Activated CD8-positive, alpha-beta memory T cell treated with anti-CD3 and anti-CD28 coated beads for 24 hours (primary cell): ENCODE measurements at places on chromosomes 2 and 18.

- DNase-seq, result no peak
Observed at GRCh38 chr2:53631313-53632125, 136.1 kb upstream of the CHAC2 start.

DNA sequence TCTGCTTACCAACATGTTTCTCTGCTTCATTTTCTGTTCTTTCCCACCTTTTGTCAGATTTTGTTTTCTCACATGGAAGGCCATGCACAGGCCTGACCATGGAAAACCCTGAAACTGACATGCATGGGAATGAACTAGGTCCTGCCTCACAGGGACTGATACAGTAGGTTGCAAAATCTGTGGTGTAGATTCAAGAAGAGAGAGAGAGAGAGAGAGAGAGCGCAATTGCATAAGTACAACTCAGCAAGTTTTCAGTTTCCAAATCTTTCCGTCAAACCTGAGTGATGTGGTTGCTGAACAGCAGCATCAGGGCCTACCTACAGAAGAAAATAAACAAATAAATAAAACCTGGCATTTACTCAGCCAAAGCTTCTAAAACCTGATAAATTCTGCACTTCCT lies 87.5 kb upstream of the RNF152 start:
- no peak for DNase-seq

DNA sequence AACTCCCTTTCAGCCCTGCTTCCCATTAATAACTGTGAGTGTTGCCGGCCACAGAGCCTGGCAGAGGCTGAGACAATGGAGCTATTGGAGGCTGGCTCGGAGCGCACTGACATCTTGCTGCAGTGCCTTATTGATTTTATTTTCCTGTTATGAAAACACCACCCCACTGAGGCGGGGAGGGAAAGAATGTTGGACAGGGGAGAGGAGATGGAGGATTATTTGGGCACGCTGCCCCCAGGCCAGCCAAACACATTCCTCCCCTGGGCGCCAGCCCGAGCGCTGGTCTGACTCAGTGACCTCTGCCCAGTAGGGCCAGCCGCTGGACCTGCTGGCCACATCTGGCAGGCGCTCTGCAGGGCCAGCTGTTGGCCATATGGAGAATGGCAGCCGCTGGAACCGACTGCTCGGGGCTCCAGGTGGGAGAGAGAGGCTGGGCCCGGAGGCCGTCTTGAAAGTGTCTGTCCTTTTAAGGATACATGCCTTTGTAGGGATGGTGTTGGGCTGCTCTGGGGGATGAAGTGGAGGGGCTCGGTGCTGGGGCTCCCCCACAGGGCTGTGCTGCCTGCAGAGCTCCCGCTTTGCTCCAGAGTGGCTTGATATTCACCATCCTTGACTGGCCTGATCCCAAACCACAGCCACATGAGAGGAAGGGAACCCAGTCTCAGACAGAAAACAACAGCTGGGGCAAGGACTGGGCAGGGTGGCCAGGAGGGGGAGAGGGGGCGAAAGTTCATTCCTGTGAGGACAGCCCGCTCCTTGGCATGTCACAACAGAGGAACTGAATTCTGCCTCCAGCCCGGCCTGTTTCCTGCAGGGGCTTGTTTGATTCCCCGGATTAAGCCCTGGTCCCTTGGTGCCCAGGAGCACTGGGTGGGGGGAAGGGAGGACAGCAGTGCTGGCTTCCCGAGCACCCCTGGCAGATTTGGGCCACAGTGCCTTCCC lies 179.0 kb downstream of the KLHL29 start:
- DNase-seq, result no peak

- DNase-seq, result no peak
Observed at GRCh38 chr2:7931808-7932207, 750.0 kb upstream of the ID2 start.

- DNase-seq, result no peak
Observed at GRCh38 chr2:115427436-115427835, 985.0 kb downstream of the DPP10 start.

GRCh38 chr2:69253611-69254301 lies 133.3 kb downstream of the GFPT1 start:
- DNase-seq, result no peak

GRCh38 chr2:170586571-170587095 lies 128.5 kb upstream of the SP5 start:
- DNase-seq, result no peak

- DNase-seq, result no peak
Observed at GRCh38 chr2:7607441-7608173, 690.4 kb downstream of the RNF144A start.

DNA sequence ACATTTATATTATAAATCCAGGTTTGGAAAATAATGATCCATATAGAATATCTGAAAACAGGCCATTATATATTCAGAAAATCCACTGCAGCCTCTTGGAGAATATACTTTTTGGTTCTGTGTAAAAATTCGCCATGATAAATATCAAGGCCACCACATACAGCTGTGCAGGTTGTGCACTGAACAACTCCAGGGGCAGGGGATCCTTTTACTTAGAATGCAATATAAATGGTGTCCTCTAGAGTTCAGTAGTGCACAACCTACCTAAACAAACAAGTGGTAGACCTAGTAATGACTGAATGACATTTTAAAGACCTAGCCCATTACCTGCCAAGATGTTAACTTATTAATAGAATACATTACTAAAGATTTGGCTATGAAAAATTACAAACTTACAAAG lies 22.4 kb downstream of the MOGAT1 start:
- no peak for DNase-seq

- DNase-seq, result no peak
Observed at GRCh38 chr18:5868218-5868854, 27.0 kb downstream of the TMEM200C start.

DNA sequence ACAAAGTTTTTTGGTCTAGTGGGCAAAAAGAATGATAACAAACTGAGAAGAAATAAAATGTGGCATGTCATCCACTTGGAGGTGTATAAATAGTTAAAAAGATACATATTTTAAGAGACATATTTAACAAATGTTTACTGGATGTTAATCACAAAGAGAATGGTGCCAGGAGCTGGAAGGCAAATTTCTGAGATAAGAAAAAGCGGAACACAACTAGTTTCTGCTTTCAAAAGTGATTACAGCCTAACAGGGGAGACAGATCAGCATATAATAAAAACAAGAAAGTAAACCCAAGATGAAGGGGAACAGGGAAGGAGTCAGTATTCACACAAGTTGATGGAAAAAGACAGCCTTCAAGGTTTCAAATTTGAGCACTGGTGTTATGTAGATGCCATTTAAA lies 91.3 kb downstream of the OLA1 start:
- no peak for DNase-seq

DNA sequence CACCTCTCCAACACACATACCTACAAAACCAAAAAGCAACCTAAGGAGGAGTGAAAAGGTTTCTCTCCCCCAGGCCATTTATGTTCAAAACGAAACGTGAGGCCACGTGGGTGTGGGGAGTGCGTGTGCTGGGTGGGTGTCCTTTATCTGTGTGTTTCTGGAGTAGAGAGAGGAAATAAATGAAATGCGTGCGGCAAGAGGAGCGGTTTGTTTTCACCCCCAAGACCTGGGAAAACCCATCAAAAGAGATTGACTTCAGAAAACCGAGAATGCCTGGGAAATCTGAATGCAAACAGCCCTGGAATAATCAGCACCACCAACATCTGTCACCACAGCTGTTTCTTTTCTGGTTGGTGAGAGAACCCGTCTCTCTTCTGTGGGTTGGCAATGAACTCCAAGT lies 137.4 kb downstream of the INSIG2 start:
- DNase-seq, result no peak

DNA sequence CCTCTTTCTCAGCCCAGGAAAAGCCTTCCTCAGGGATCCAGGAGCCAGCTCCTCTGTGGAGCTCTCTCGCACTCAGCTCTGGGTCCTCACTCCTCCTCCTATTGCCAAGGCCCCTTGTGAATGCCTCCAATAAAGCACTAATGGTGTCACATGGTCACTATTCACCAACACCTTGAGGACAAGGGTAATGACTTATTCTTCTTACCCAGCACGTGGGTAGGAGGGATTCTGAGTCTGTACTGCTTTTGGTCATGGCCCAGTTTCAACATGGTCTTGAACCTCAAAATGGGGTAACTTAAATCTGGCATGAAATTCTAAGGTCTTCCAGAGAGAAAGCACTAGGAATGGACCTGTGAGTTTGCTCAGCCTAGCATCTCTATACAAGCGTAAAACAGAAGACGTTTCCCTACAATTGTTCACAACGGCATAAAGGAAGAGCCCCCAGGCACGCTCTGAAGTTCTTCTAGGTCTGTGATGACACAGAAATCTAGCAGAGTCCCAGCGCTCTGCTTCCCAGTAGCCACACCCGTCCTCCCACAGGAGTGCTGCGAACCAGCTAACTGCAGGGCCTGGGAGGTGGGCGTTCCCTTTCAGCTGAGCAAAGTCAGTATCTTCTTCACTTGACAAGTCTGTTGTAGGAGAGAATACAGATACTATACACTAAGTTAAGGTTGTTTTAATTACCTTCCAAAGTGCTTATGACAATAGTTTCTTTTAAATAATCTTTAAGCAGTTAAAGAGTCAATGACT lies 14.6 kb upstream of the KIDINS220 start:
- DNase-seq, result no peak

GRCh38 chr2:232410238-232410900 lies 3.7 kb downstream of the ALPG start:
- DNase-seq, result no peak

- DNase-seq, result no peak
Observed at GRCh38 chr2:48515513-48515985, 14.4 kb upstream of the STON1 start.

GRCh38 chr18:9905401-9905922 lies 8.4 kb upstream of the VAPA start:
- no peak for DNase-seq

DNA sequence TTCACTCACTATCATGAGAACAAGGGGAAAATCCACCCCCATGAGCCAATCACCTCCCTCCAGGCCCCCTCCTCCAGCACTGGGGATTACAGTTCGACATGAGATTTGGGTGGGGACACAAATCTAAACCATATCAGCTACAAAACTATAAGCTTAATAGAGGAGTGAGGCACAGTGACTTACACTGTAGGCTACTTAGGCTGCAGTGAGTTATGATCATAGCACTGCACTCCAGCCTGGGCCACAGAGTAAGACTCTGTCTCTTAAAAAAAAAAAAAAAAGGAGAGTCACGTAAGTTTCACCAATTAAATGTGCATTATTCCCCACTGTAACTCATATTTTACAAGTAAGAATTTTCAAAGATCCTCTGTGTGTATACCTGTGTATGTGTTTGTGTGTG lies 26.2 kb upstream of the COLEC12 start:
- no peak for DNase-seq

GRCh38 chr2:105747254-105747894 lies 2.7 kb downstream of the NCK2 start:
- DNase-seq, result peak; percentile 61

GRCh38 chr2:68043695-68044094 lies 19.1 kb downstream of the C1D start:
- no peak for DNase-seq

DNA sequence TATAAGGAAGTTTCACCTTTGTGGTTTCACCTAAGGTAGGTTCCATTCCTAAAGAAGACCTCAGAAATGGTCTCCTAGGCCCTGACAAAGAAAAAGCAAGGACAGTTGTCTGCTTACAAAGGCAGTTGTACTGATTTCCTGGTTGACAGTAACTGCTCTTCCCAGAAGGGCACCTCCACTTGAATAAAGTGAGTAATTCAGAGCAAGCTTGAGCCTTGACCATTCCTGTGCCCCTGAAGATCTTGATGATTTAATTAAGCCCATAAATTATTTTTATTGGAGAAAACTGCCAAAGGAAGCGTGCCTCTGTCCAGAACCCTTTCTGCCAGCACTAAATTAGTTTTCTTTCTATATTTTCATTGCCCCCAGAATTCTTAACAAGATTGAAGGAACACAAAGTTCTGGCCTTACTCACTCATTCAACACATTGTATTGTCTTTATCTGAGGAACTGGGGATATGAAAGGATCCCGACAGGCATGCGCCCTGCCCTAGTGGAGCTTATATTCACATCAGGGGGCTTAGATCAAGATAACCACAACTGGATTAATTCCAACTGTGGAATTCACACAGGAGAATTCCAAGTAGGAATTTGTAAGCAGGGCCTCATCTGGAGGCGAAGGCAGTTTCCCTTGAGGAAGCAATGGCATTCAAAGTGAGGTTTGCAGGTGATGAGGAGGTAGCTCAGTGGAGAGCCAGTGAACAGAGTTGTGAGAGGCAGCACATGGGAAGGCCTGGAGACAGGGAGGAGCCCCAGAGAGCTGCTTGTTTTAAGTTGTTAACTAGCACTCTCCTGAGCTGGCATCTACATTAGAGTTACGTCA lies 21.2 kb downstream of the PTRHD1 start:
- no peak for DNase-seq

DNA sequence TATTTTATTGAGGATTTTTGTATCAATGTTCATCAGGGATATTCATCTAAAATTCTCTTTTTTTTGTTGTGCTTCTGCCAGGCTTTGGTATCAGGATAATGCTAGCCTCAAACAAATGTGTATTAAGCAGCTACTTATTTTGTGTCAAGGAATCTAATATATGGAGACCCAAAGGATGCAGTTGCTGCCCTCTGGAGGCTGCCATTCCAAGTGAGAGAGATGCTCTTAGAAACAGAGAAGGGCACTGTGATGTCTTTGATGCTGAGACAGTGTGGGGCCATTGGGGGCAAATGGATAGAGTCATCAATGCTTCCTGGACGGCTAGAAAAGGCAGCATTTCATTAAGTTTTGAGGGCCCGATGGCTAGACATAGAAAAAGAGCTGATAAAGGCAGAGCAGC lies 292.6 kb downstream of the SETBP1 start:
- no peak for DNase-seq

GRCh38 chr2:181892799-181893435 lies 1.4 kb downstream of the ITPRID2 start:
- no peak for DNase-seq

DNA sequence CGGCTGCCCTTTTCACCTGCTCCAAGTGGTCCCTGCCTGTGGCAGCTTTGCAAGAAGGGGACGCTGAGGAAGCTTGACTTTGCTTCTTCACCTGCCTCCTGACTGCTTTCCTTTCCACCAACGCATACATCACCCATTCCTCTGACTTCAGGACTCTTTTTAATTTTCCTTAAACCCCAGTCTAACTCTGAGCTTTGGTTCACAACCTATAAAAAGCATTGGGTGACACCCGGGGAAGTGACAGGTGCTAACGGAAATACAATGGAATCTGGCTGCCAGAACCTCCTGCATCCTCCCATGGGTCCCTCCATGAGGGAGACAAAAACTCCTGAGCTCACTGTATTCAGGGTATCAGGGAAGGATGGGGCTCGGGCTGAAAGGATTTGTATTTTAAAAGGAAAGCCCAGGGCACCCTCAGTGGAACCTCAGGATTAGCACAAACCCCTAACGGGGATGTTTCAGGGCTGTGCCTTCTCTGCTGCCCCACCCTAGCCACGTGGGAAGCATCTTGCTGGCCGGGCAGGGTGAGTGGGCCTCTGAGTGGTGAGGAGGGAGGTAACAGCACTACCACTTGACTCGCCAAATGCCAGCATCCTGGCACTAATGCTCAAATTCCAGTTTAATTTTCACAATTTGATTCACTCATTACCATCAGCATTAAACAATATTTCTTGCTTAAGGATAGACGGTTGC lies 284.8 kb downstream of the CELF4 start:
- no peak for DNase-seq

DNA sequence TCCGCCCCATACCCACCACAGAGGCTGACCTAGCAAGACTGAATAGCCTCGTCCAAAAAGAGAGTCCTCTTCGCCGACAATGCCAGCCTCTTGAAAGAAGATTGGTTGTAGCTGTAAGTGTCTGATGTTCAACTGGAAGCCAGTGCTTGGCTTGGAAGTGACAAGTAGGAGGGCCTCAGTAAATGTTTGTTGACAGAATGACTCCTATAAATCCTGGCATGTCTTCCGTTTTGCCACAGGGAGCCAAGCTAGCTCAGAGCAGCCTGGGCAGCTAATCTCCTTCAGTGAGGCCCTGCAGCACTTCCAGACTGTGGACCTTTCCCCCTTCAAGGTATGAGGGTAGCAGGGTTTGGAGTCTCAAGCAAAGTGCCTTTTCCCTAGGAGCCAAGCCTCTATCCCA lies 14.9 kb downstream of the ELMOD3 start:
- no peak for DNase-seq
